ENCODE measurements at places on chromosomes 4 and X.

GRCh38 chr4:31737419-31737818 lies 1017.2 kb downstream of the PCDH7 start:
- no peak for DNase-seq

DNA sequence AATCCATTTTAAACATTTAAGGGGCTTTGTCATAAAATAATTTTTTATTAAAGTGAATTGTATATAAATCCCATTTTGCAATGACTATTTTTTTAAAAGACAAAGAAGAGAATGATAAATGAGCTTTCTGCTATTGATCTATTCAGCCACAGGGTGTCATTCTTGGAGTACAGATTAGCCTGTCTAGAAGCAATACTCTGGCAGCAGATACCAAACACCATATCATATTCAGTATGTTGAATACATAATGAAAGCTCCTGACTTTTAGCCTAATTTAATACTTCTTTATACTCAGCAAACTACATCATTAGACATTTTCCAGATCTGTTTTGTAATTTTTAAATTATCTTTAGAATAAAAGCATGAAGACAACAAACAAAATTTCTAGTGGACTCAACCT lies 496.3 kb downstream of the PDGFC start:
- peak; percentile 69 for DNase-seq

DNA sequence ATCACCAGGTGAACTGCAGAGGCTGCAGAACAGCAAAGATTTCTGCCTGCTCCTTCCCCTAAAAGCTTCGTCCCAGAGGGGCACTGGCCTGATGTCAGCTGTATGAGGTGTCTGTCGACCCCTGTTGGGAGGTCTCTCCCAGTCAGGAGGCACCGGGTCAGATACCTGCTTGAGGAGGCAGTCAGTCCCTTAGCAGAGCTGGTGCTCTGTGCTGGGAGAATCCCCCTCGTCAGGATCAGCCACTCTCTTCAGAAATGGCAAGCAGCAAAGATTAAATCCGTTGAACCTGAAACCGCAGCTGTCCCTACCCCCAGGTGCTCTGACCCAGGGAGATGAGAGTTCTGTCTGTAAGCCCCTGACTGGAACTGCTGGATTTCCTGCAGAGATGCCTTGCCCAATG lies 1166.3 kb upstream of the ADGRL3 start:
- DNase-seq = no peak

GRCh38 chrX:103423955-103424638 lies 47.8 kb downstream of the BEX3 start:
- DNase-seq = no peak

DNA sequence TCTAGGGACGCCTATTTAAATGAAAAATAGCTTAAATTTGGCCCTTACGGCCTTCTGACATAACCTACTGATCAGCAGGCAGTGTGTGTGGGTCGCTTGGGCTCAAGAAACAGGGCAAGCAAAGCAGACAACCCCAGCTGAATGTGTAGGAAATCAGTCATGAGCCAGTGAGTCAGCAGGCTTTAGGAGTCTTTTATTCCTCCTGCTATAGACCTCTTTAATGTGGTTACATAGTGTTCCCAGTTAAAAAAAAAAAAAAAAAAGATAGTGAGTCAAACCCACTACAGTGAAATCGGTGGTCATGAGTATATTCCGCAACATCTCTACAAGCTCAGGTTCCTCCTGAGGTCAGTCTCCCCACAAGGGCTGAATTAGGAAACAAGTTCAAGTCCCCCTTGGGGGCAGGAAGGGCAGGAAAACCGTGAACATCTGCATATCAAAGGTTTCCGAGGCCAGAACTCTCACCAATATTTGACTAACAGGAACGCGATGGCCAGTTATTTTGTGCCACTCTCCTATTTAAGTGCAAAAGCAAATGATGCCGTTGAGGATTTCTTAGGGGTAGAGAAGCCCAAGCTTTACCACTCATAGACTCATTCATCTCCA lies 32.7 kb downstream of the ACSL1 start:
- peak; percentile 95 for DNase-seq

GRCh38 chrX:69152417-69152841 lies 12.8 kb downstream of the PJA1 start:
- peak; percentile 75 for DNase-seq

DNA sequence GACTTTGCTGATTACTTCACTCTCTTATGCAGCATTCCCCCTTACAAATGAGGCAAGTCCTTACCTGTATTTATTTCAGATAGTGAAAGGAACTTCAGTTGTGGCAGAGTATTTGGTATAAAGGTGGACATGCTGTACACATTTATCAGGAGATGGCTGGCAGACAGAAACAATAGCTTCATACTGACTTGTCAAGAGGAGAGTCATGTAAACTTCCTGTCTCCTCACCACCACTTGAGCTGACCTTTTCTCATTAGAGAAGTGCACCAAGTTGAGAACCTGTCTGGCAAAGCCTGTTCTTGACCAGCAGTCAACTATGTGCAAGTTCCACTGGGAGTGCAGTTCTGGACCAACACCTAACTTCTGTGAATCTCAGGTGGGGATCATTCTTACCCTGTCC lies 80.8 kb downstream of the LARP1B start:
- DNase-seq = no peak

GRCh38 chr4:186604124-186604807 lies 48.9 kb upstream of the MTNR1A start:
- no peak for DNase-seq

GRCh38 chr4:40745285-40745984 lies 4.3 kb upstream of the NSUN7 start:
- DNase-seq = no peak

- no peak for DNase-seq
Measured at GRCh38 chrX:19886883-19887531, 393 bp downstream of the SH3KBP1 start.

DNA sequence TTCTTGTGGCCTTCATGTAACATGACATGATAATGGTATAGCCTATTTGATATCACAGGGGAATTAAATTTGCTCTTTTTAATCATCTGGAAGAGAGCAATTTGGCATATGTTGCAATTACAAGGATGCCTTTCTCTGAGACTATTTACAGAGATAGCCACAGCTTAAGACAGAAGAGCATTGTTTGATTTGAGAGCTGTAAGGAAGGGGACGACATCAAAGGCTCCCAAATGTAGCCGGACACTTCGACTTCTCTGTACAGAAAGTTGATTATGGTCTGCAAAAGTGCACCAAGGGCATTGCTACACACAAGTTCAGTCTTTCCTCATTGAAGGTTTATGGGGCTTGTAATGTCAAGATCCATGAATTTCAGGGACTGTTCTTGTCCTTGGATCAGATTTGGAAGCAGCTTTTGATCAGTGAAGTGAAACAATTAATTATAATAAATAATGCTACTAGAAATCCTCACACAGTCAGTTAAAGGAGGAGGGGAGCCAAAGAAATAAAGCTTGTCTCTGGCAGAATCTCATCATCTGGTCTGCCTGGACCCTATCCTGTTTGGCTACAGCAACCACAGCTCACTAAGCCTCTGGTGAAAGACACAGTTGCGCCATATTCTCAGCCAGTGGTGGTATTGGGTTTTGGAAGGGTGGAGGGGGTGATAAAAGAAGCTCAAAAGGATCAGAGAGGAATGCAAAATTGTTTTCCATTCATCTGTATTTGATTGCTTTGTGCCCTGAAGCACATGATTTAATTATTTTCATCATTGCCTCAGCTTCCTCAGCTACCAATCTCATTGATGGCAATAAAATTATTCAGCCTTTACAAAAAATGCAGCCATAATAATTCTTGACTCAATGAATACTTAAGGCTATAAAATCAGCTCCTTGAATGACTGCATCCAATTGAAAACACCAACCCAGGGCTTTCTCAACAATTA lies 654.3 kb upstream of the LCORL start:
- DNase-seq = no peak

GRCh38 chr4:157514711-157515110 lies 294.2 kb downstream of the GRIA2 start:
- no peak for DNase-seq

GRCh38 chrX:11103006-11103405 lies 8.1 kb upstream of the HCCS start:
- no peak for DNase-seq

DNA sequence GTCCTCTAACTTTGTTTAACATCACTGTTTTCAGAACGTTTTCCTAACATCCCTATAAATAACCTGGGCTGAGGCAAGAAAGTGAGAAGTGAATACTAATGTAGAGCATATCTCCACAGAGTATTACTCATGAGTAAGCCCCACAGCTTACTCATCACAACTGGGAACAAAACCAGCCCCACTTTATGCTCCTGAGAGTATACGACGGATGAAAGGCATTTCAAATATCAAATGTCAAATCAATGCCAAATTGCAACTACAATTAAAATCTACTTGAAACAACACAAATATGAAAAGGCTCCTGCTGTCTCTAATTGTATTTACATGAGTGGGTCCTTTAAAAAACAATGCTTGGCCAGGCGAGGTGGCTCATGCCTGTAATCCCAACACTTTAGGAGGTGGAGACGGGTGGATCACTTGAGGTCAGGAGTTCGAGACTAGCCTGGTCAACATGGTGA lies 41.2 kb downstream of the SH3RF1 start:
- DNase-seq = peak; percentile 91

DNA sequence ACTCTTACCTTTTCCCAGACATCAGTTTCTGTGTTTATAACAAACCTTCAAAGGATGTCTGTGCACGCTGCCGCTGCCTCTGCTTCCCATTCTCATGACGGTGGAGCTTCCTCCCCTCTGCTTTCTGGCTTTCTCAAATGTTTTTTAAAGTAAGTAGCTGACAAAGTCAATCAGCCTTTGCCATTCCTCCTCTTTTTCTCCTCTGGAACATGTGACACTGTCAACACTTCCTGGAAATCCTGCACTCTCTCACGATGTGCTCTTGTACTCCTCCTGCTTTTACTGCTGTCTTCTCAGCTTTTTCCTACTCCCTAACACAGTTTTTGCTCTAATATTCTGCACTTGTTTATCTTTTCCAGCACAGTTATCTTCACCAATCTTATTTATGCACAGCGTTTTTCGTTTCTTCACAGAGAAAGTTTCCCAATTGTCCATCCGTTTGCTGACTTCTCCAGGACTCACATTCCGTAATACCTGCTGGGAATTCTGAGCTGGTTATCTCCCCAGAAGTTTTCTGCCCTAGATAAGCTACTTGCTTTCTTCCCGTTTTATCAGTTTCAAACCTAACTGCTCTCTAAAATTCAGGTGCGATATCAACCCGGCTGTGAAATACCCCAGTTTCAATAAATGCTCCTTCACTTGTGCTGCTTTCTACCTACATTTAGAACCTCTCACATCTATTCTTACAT lies 465.6 kb upstream of the AGA start:
- peak; percentile 6 for DNase-seq

DNA sequence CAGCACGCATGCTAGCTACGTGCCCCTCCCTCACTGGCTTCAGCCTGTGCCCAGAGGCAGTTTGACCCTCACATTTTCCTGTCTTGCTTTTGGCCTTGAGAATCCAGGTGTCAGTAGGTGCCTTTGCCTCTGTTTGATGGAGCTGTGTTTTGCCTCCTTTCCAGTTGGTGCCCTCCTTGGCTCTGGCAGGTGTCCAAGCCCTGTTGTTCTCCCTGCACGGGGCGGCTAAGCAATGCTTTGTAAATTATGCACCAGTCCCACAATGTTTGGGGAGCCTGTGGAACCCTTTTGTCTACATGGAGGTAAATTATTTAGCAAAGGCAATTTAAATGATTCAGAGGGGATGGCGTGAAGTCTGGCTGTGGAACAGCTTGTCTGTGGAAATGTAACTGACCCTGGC lies 202.9 kb upstream of the BOD1L1 start:
- no peak for DNase-seq
